G401 (cell line): ENCODE measurements at places on chromosomes 1 and 21. TPM values are rescaled to one million over a fixed set of nuclear protein-coding genes. Genes with fewer than 3 reads are reported as not detected.

DNA sequence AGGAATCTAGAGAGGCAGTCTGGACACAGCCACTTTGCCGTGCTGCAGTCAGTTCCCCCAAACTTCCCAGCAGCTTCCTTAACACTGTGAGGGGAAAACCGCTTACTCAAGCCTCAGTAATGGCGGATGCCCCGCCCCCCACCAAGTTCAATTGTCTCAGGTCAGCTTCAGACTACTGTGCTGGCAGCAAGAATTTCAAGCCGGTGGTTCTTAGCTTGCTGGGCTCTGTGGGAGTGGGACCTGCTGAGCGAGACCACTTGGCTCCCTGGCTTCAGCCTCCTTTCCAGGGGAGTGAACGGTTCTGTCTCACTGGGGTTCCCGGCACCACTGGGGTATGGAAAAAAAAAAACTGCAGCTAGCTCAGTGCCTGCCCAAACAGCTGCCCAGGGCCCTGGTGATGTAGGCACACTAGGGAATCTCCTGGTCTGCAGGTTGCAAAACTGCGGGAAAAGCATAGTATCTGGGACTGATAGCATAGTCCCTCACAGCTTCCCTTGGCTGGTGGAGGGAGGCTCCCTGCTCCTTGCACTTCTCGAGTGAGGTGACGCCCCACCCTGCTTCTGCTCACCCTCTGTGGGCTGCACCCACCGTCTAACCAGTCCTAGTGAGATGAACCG lies 23.7 kb upstream of the HFM1 start:
- no peak for DNase-seq

The B4GALT2 gene
- total RNA-seq, result 38.9 and 56.4 TPM in 2 replicates

- DNase-seq, result no peak
Measured at GRCh38 chr21:37767984-37768383, 148.3 kb downstream of the KCNJ6 start.

The CFAP74 gene
- total RNA-seq, result not detected in 2 replicates

GRCh38 chr1:15960808-15961207 lies 15.1 kb downstream of the ZBTB17 start:
- no peak for DNase-seq

- DNase-seq, result peak; percentile 89
Measured at GRCh38 chr1:48214820-48215219, 7.7 kb upstream of the SLC5A9 start.

DNA sequence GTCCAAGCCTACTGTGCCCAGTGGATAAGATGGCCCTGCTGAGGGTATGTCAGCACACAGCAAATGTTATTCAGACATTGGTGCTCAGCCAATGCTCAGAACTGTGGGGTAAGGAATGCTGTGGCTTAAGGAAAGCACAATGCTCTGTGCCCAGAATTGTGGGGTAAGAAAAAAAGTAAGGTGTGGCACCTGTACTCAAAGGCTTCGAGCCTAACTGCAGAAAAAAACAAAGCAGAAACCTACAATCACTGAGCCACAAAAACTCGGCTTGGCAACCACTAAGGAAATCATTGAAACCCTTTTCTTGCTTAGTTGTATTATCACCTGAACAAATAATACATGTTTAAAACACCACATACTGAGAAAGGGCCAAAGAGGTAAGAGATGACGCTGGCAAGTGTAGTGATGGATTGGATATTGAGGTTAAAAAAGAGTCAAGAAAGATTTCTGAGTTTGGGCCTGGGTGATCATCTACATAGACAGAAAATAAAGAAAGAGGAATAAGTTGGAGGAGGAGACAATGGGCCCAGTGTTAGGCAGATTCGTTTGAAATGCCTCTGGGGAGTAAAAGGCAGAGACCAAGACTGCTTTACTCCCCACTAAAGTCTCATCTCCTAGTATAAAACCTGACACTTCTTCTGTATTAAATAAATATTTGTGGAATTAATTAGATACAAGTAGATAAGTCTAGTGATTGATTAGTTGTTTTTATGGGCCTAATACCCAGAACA lies 25.9 kb upstream of the ATP1A1 start:
- DNase-seq, result peak; percentile 37

GRCh38 chr1:6345009-6345408 lies 48.6 kb downstream of the ACOT7 start:
- DNase-seq, result no peak

The ADCY10 gene
- total RNA-seq, result not detected in 2 replicates

DNA sequence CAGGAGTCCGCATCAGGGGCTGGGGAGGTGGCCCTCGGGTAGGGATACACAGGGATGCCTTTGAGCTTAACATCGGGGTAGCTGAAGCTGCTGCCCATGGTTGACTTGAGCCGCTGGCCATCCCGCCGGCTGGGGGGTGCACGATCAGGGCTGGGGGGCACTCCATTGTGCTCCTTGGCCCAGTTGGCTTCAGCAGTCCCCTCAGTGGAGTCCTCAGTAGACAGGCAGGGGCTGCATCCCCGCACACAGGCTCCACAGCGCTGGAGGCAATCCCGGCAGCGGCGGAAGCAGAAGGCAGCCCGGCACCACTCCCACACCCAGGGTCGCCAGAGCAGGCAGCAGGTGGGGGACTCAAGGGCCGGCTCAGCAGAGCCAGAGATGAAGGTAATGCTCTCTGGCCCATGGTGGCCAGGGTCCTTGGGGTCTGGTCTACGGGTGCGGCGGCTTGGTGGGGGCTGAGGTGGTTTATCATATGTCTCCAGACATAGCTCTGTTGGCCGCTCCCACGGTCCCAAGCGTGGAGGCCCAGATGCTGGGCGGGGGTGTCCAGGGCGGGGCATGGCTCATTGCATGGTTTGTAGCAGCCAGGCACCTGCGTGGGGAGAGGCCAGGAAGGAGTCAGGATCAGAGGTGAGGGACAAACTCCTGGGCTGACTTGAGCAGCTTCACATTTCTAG lies 8.3 kb downstream of the KDF1 start:
- no peak for DNase-seq

The BCL2L15 gene
- total RNA-seq, result 0.64 TPM in 1 of 2 replicates, not detected in the other

The CACNA1E gene
- total RNA-seq, result not detected in 2 replicates

GRCh38 chr1:84000954-84001495 lies 2.1 kb upstream of the TTLL7 start:
- DNase-seq, result peak; percentile 72
